ENCODE measurements at places on chromosomes 16 and 17.

- no peaks in the 10 kb centered on the region for H3K36me3 ChIP-seq
- H3K4me1 ChIP-seq = peaks cover 24% of the 10 kb centered on the region
- no peak for DNase-seq
Observed at GRCh38 chr17:57949649-57950048, 5.6 kb downstream of the CUEDC1 start.

DNA sequence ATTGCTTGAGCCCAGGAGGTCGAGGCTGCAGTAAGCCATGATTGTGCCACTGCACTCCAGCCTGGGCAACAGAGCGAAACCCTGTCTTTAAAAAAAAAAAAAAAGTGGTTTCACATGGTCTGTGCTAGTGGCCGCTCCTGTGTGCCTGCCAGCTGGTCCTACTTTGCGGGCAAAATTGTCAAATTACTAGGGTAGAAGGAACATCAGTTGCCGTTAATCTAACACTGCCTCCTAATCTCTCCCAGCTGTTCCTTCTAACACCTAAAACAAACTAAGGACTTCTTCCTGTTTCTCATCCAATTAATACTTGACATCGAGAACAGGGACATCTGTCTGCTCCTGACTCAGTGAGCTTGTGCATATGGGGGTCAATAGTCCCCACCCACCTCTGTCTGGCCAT lies 23.9 kb downstream of the TMEM11 start:
- H3K27ac ChIP-seq = peak overlapping the region; percentile 44
- H3K27me3 ChIP-seq = no peaks in the 10 kb centered on the region
- DNase-seq = no peak
- H3K36me3 ChIP-seq = peaks cover 5% of the 10 kb centered on the region
- no peak overlapping the region for H3K4me3 ChIP-seq
- peaks cover 5% of the 10 kb centered on the region for H3K4me1 ChIP-seq

- no peak overlapping the region for H3K27ac ChIP-seq
- DNase-seq = no peak
- H3K36me3 ChIP-seq = no peaks in the 10 kb centered on the region
- H3K4me1 ChIP-seq = peaks cover 7% of the 10 kb centered on the region
- H3K4me3 ChIP-seq = no peak overlapping the region
- H3K27me3 ChIP-seq = no peaks in the 10 kb centered on the region
Observed at GRCh38 chr16:20937736-20938135, 37.2 kb downstream of the LYRM1 start.

GRCh38 chr17:69320908-69321238 lies 6.1 kb downstream of the ABCA5 start:
- H3K27ac ChIP-seq = no peak overlapping the region
- H3K4me1 ChIP-seq = peaks cover 3% of the 10 kb centered on the region
- H3K27me3 ChIP-seq = no peaks in the 10 kb centered on the region
- no peak overlapping the region for H3K4me3 ChIP-seq

DNA sequence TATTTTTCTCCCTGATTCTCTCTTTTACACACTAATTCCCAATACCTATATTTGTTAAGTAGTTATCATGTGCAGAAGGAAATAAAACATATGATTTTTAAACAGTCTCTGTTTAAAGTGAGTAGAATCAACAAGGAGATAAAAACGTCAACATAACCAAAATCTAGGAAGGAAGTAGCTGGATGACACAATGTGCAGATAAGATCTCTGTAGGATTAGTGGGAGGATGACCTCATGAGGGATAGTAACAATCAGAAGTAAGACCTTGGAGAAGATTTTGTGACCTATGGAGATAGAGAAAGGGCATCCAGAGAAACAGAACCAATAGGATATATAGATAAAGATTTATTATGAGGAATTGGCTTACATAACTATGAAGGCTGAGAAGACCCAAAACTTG lies 262.6 kb upstream of the CDH11 start:
- H3K27me3 ChIP-seq = no peaks in the 10 kb centered on the region
- DNase-seq = no peak
- H3K4me1 ChIP-seq = no peaks in the 10 kb centered on the region

DNA sequence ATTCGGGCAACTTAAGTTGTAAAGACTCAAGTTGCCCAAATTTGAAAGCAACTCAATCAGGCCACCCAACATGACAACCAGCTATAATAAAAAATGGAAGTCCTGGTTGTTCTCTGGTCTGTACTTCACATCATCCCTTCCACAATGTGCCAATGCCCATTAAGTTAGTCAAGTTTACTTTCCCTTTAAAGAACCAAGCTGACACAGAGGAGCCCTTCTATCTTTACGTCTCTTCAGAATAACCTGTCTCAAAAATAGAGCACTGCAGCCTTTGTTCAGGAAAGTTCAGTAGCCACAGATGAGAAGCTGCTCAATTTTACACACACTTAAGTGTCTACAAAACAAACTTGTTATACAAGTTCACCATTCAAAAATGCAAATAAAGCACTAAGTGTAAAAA lies 75.1 kb upstream of the C17orf78 start:
- H3K27ac ChIP-seq = no peak overlapping the region
- H3K36me3 ChIP-seq = peaks cover 5% of the 10 kb centered on the region
- no peak overlapping the region for H3K4me3 ChIP-seq
- no peaks in the 10 kb centered on the region for H3K4me1 ChIP-seq

DNA sequence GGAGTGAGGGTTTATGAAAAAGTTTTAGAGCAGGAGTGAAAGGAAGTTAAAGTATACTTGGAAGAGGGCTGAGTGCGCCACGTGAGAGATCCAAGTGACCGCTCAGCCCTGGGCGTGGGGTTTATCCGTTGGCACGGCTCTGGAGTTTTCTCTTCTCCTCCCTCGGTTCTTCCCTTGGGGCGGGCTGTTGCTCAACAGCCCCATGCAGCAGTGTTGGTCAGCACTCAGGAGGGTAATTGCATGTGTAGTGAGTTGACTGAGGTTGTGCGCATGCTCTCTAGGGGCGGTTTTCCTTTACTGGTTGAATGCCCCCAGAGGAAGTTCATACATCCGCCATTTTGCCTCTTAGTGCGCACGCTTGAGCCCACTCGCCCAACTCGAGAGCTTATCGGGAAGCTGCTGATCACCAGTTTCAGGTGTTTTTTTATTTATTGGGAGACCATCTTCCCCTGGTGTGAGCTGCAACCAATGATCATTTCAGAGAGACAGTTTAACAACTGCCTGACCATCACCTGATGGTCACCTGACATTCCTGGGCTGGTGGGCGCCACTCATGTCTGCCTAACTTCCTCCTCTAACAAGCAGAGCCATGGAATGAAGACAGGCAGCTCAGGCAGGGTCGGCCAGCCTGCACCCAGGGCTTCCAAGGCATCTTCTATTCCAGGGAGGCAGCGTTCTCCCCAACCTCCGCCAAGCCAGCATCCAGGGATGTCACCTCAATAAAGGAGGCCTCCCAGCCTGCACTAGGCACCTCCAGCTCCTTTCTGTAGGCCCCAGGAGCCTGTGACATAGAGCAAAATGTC lies 41.3 kb upstream of the DNAH17 start:
- no peaks in the 10 kb centered on the region for H3K27me3 ChIP-seq
- no peaks in the 10 kb centered on the region for H3K36me3 ChIP-seq

GRCh38 chr17:79841369-79842135 lies 2.3 kb upstream of the CBX4 start:
- H3K4me1 ChIP-seq = peaks cover 21% of the 10 kb centered on the region
- peak overlapping the region; percentile 80 for H3K27ac ChIP-seq
- H3K36me3 ChIP-seq = peaks cover 38% of the 10 kb centered on the region
- no peak for DNase-seq
- H3K4me3 ChIP-seq = peak overlapping the region; percentile 97

DNA sequence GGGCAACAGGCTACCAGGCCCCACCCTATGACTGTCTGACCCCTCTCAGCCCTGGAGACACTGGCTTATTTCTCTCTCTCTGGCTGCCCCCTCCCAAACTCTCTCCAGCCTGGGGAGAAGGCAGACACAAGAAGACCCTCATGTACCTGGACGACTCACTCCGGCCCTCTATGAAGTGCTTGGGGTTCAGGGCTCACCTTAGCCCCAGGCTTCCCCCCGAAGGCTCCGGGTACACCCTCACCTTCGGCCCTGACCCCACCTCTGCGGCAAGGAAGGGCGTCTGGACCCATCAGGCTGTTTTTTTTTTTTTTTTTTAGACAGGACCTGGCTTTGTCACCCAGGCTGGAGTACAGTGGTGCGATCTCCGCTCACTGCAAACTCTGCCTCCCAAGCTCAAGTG lies 906 bp upstream of the CARMIL2 start:
- H3K27me3 ChIP-seq = no peaks in the 10 kb centered on the region
- peak overlapping the region; percentile 79 for H3K4me3 ChIP-seq
- peaks cover 9% of the 10 kb centered on the region for H3K4me1 ChIP-seq

- no peak for DNase-seq
- peak overlapping the region; percentile 81 for H3K4me3 ChIP-seq
- no peaks in the 10 kb centered on the region for H3K36me3 ChIP-seq
- H3K27me3 ChIP-seq = no peaks in the 10 kb centered on the region
Observed at GRCh38 chr16:53055541-53056391, 975 bp downstream of the CHD9 start.

- DNase-seq = no peak
- peaks cover 13% of the 10 kb centered on the region for H3K36me3 ChIP-seq
- H3K4me1 ChIP-seq = peaks cover 21% of the 10 kb centered on the region
- no peaks in the 10 kb centered on the region for H3K27me3 ChIP-seq
- peak overlapping the region; percentile 26 for H3K27ac ChIP-seq
Observed at GRCh38 chr17:77160875-77161530, 20.2 kb downstream of the SEC14L1 start.

DNA sequence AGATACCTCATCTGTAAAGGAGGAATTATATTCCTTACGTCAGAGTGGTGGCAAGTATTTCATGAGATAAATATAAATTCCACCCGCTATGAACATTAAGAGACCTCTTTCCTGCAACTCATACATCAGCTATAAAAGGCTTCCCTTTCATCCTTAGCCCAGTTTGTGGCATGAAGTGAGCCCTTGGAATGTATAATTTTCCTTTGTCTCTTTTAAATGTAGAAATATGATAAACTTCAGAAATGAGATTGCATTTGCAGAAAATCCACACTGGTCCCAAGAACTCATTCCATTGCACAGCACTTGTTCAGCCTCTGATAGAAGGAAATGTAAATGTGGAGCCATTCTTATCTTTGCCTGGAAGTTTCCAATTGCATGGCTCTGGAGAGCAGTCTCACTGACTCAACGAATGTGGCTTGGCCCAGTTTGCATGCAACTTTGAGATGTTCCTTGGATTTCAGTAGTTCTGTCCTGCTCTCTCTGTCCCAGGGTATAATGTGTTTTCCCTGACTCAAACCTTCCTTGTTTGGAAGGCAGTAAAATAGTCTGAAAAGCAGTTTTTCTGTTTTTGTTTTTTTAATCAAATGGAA lies 746.4 kb downstream of the CDH11 start:
- H3K36me3 ChIP-seq = no peaks in the 10 kb centered on the region
- no peak for DNase-seq
- H3K4me3 ChIP-seq = no peak overlapping the region
- H3K4me1 ChIP-seq = no peaks in the 10 kb centered on the region
- no peak overlapping the region for H3K27ac ChIP-seq
- no peaks in the 10 kb centered on the region for H3K27me3 ChIP-seq

DNA sequence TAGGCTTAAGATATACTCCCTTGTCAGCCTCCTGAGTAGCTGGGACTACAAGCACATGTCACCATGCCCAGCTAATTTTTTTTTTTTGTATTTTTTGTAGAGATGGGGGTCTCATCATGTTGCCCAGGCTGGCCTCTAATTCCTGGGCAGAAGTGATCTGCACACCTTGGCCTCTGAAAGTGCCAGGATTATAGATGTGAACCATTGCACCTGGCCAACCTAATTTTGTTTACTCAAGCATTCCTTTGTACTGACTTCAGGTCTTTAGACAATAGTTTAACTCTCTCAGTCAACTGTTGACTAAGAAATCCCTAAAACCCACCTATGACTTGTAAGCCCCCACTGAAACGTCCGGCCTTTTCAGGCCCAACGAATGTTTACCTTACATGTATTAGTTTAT lies 628.3 kb upstream of the CDH8 start:
- no peaks in the 10 kb centered on the region for H3K4me1 ChIP-seq
- DNase-seq = no peak
- H3K27ac ChIP-seq = no peak overlapping the region

DNA sequence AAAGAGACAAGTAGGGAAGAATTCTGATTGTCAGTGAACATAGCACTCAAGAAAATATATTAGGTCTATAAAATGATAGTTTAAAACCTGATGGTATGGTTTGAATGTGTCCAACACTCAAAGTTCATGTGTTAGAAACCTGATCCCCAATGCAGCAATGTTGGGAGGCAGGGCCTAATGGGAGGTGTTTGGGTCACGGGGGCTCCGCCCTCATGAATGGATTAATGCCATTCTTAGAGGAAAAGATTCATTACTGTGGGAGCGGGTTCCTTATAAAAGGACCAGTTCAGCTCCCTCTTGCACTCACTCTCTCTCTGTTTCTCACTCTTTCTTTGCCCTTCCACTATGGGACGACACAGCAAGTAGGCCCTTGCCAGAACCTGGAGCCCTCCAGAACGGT lies 41.5 kb upstream of the SLC47A1 start:
- no peak for DNase-seq
- peaks cover 5% of the 10 kb centered on the region for H3K27me3 ChIP-seq
- no peak overlapping the region for H3K4me3 ChIP-seq
- H3K36me3 ChIP-seq = no peaks in the 10 kb centered on the region

- peak overlapping the region; percentile 93 for H3K27ac ChIP-seq
- peak overlapping the region; percentile 95 for H3K4me3 ChIP-seq
- peaks cover 80% of the 10 kb centered on the region for H3K36me3 ChIP-seq
- peaks cover 57% of the 10 kb centered on the region for H3K4me1 ChIP-seq
Observed at GRCh38 chr17:63826468-63827001, 696 bp upstream of the PSMC5 start.

DNA sequence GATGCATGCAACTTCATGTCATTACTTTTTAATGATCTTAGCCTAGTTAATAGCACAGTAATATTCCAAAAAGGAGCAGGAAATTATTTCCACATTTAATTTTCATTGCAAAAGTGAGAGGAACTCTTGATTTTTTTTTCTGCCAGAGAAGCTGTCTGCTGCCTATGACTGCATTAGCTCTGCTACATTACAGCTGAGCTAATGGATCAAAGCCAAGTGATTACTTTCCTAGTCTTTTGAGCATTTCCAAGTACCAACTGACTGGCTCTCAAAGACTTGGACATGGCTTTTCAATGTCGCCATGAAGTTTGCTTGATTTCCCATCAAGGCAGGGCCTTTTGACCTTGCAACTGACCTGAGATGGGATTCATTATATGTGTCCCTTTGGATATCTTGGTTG lies 356.6 kb upstream of the XYLT1 start:
- no peaks in the 10 kb centered on the region for H3K36me3 ChIP-seq
- H3K4me3 ChIP-seq = no peak overlapping the region
- H3K4me1 ChIP-seq = no peaks in the 10 kb centered on the region

GRCh38 chr16:55499281-55499680 lies 9.6 kb upstream of the LPCAT2 start:
- no peak overlapping the region for H3K27ac ChIP-seq
- H3K36me3 ChIP-seq = peaks cover 3% of the 10 kb centered on the region
- peaks cover 6% of the 10 kb centered on the region for H3K27me3 ChIP-seq
- H3K4me3 ChIP-seq = no peak overlapping the region

- no peaks in the 10 kb centered on the region for H3K27me3 ChIP-seq
- H3K36me3 ChIP-seq = no peaks in the 10 kb centered on the region
- no peak for DNase-seq
- no peak overlapping the region for H3K4me3 ChIP-seq
- no peak overlapping the region for H3K27ac ChIP-seq
- no peaks in the 10 kb centered on the region for H3K4me1 ChIP-seq
Observed at GRCh38 chr16:60727851-60728250, 1308.4 kb downstream of the CDH8 start.

Measured in effector memory CD8-positive, alpha-beta T cell (primary cell).